ENCODE measurements at places on chromosomes 6 and 20. TPM values are rescaled to one million over a fixed set of nuclear protein-coding genes. Genes with fewer than 3 reads are reported as not detected.
A peak's percentile ranks its signal among the peaks of the same experiment; 100 is the strongest.

- peak; percentile 8 for DNase-seq
- H3K27ac ChIP-seq, result no peak overlapping the region
- H3K4me3 ChIP-seq, result no peak overlapping the region
- H3K27me3 ChIP-seq, result peaks cover 4% of the 10 kb centered on the region
Measured at GRCh38 chr6:43856005-43856765, 86.2 kb downstream of the VEGFA start.

DNA sequence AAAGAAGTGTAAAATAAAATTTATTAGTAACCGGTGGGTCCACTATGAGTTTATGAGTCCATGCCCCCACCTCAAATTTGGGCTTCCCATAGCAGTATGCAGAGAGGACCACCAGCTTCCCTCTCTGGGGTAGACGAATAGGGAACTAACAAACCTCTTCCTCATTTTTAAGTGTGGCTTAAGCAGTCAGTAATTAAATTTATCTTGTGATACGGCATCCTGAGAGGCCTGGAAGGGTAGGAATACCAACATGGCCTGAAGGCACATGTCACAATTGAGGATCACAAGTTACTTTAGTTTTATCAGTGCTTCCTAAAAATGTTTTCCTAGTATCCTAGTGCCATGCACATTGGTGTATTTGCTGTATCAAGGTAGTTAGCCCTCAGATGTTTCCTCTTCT lies 239.9 kb downstream of the HIVEP2 start:
- no peak overlapping the region for H3K27ac ChIP-seq
- no peak for DNase-seq
- H3K27me3 ChIP-seq, result no peaks in the 10 kb centered on the region

DNA sequence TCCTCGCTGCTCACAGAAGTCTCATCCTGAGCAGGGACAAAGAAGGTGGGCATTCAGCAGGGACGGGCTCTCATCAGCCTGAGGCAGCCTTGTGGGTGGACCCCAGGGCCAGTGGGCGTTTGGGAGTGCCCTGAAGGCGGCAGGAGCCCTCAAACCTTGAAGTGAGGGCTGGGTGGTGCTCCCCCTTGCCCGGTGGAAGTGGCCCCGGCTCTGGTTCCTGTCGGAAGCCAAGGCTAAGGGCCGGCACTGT lies 110.5 kb downstream of the NOL4L start:
- peaks cover 94% of the 10 kb centered on the region for H3K4me1 ChIP-seq
- H3K27me3 ChIP-seq, result no peaks in the 10 kb centered on the region
- peak overlapping the region; percentile 94 for H3K27ac ChIP-seq
- peak overlapping the region; percentile 30 for H3K4me3 ChIP-seq
- H3K36me3 ChIP-seq, result peaks cover 12% of the 10 kb centered on the region

- DNase-seq, result no peak
- no peak overlapping the region for H3K4me3 ChIP-seq
Measured at GRCh38 chr20:21564127-21564773, 50.4 kb upstream of the NKX2-2 start.

- no peak for DNase-seq
- H3K36me3 ChIP-seq, result no peaks in the 10 kb centered on the region
- peaks cover 3% of the 10 kb centered on the region for H3K27me3 ChIP-seq
- H3K4me3 ChIP-seq, result no peak overlapping the region
- H3K27ac ChIP-seq, result no peak overlapping the region
Measured at GRCh38 chr20:43894491-43894890, 20.2 kb upstream of the TOX2 start.

- H3K27ac ChIP-seq, result no peak overlapping the region
- no peak overlapping the region for H3K4me3 ChIP-seq
- H3K4me1 ChIP-seq, result peaks cover 14% of the 10 kb centered on the region
- H3K36me3 ChIP-seq, result peaks cover 7% of the 10 kb centered on the region
- no peak for DNase-seq
- no peaks in the 10 kb centered on the region for H3K27me3 ChIP-seq
Measured at GRCh38 chr6:129617986-129618385, 92.0 kb downstream of the ARHGAP18 start.

DNA sequence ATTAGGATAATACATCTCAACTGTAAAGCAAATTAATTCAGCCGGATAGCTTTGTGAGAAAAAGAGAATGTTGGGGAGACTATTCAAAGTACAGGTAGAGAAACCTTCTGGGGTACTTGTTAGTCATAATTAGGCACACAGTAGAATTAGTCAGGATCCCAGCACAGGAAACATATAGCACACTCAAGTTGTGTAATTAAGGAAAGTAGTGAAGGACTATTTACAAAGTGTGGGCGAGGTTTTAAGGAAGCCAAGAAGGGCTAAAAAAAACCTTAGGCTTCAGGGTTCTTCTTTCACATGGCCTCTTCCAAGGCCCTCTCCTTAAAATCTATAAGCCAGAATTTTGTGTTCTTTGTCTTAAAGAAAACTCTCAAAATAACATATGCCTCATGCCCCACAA lies 126.7 kb downstream of the RTN4IP1 start:
- peaks cover 13% of the 10 kb centered on the region for H3K27me3 ChIP-seq
- no peaks in the 10 kb centered on the region for H3K4me1 ChIP-seq
- no peak overlapping the region for H3K4me3 ChIP-seq
- H3K36me3 ChIP-seq, result no peaks in the 10 kb centered on the region

- H3K4me1 ChIP-seq, result no peaks in the 10 kb centered on the region
- DNase-seq, result no peak
- no peaks in the 10 kb centered on the region for H3K36me3 ChIP-seq
- no peaks in the 10 kb centered on the region for H3K27me3 ChIP-seq
- H3K4me3 ChIP-seq, result no peak overlapping the region
- H3K27ac ChIP-seq, result no peak overlapping the region
Measured at GRCh38 chr6:152391179-152391880, 245.8 kb downstream of the SYNE1 start.

DNA sequence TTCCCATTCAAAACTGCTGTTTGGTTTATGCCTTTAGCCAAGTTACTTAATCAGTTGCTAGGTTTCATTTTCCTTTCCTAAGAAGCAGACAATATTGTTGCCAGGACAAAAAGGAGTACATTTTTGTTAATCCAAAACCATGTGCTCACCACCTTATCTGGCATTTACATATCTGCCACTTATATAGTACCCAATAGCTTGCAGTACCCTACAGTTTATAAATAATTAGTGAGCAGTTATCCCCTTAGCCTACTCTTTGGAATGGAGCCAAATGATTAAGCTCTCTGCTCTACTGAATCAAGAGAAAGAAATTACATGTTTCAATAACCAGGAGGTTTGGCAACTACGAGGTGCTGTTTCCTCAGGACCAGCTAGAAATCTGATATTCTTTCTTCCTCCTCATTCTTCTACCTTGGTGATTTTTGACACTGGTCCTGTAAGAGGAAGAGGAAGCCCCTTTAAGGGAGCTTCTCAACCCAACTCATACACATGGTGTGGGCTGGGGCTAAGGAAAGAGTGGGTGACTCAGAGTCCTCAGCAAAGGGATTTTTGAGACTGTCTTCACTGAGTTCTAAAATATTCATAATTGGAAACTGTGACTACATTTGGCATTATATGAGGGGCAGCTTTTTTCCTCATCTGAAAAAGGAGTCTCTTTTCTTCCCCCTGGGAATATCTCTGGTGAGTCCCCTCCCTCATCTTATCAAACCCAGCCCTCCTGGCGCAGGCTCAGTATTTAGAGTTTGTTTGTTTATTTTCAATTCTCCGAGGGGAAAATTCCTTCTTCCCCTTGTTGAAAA lies 1.5 kb downstream of the ZNFX1 start:
- peak overlapping the region; percentile 97 for H3K4me3 ChIP-seq
- peak overlapping the region; percentile 67 for H3K27ac ChIP-seq
- DNase-seq, result peak; percentile 80
- H3K4me1 ChIP-seq, result peaks cover 27% of the 10 kb centered on the region

DNA sequence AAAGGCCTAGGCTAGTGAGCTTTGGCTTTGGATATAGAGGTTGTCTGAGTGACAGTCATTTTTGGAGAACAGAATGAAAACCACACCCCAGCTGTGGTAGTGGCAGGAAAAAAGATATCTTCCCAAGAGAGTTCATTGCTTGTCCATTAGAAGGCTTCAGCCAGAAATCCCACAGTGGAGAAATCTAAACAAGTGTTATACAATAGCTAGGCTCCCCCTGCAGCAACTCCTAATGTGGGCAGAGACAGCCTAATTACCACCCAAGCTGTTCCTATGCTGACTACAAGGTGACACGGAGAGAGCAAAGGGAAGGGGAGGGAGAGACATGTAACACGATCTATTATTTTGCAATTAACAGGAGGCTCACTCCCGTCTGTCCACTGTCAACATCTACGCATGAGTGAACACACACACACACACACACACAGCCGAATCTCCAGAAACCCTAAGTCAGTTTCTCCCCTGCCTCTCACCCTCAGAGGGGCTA lies 147.5 kb upstream of the TCF21 start:
- no peak for DNase-seq
- no peaks in the 10 kb centered on the region for H3K36me3 ChIP-seq
- H3K27ac ChIP-seq, result no peak overlapping the region
- no peaks in the 10 kb centered on the region for H3K4me1 ChIP-seq
- H3K4me3 ChIP-seq, result no peak overlapping the region

DNA sequence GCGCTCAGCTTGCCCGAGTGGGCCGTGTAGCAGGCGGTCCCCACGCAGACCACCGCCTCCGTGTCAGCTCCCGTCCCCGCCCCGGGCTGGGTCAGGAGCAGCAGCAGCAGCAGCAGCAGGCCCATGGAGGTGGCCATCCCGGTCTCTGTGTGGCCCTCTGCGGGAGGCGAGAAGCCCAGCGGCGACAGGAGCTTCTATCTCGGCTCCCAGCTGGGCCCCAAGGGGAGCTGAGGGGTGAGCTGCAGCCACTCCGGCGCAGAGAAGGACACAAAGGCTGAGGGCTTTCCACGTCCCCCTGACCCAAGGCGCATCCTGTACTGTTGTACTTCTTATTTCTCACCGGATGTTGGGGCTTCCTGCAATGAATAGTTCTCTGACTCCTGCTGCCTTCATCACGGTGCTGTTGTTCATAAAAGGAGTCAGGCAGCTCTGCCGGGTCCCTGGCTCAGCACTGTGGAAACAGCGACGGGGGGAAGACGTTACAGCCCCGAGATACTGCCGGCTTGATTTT lies at the start of gene CD93:
Gene CD93, minus strand, starts transcription at position 269 of the 511 bp plus-strand sequence. Its CDS starts 132 bp downstream, at position 137.
- DNase-seq, result peak; percentile 95
- H3K36me3 ChIP-seq, result peaks cover 4% of the 10 kb centered on the region
- H3K27ac ChIP-seq, result peak within 1 kb of the TSS; percentile 98
- peak within 1 kb of the TSS; percentile 82 for H3K4me3 ChIP-seq

- no peak for DNase-seq
- no peak overlapping the region for H3K4me3 ChIP-seq
- H3K27ac ChIP-seq, result no peak overlapping the region
- H3K4me1 ChIP-seq, result no peaks in the 10 kb centered on the region
- H3K27me3 ChIP-seq, result peaks cover 24% of the 10 kb centered on the region
- no peaks in the 10 kb centered on the region for H3K36me3 ChIP-seq
Measured at GRCh38 chr6:17002123-17002522, 99.7 kb upstream of the STMND1 start.

GRCh38 chr6:70956451-70957283 lies at the start of gene B3GAT2:
B3GAT2 (minus strand) TSS chr6:70957060; CDS start chr6:70956429, 631 bp downstream.
- H3K27ac ChIP-seq, result no peak within 1 kb of the TSS
- no peaks in the 10 kb centered on the region for H3K36me3 ChIP-seq
- H3K27me3 ChIP-seq, result peaks cover 72% of the 10 kb centered on the region
- DNase-seq, result peak; percentile 23
- H3K4me1 ChIP-seq, result peaks cover 14% of the 10 kb centered on the region

DNA sequence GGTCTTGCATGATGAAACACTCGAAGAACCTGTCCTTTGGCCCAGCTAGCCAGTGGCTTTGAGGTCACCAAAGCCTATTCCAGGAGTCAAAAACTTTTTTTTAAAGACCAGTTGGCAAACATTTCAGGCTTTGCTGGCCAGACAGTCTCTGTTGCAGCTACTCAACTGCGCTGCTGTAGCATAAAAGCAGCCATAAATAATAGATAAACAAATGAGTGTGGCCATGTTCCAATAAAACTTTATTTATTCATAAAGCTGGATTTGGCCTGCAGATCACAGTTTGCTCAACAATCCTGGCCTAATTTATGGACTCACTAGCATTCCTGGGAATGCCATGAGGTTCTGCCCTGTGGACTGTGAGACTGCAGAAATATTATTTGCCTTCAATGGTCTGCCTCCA lies 68.8 kb upstream of the LTV1 start:
- H3K27ac ChIP-seq, result no peak overlapping the region
- peaks cover 6% of the 10 kb centered on the region for H3K4me1 ChIP-seq
- peaks cover 9% of the 10 kb centered on the region for H3K36me3 ChIP-seq
- H3K4me3 ChIP-seq, result no peak overlapping the region

- DNase-seq, result no peak
- no peak overlapping the region for H3K27ac ChIP-seq
- H3K4me3 ChIP-seq, result no peak overlapping the region
- no peaks in the 10 kb centered on the region for H3K36me3 ChIP-seq
Measured at GRCh38 chr6:24257282-24257681, 100.6 kb downstream of the DCDC2 start.

- H3K4me1 ChIP-seq, result no peaks in the 10 kb centered on the region
- H3K27ac ChIP-seq, result no peak overlapping the region
- H3K4me3 ChIP-seq, result no peak overlapping the region
- no peaks in the 10 kb centered on the region for H3K36me3 ChIP-seq
- H3K27me3 ChIP-seq, result no peaks in the 10 kb centered on the region
- no peak for DNase-seq
Measured at GRCh38 chr6:20946890-20947289, 412.6 kb downstream of the CDKAL1 start.

DNA sequence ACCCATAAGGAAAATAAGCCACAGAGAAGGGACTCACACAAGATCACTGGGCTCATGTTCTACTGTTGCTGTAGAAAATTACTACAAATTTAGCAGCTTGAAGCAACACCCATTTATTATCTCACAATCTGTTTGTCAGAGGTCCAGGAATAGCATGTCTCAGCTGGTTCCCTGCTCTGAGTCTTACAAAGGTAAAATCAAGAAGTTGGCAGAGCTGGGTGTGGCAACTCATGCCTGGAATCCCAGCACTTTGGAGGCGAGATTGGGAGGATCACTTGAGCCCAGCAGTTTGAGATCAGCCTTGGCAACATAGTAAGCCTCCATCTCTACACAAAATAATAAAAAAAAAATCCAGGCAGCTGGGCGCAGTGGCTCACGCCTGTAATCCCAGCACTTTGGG lies 28.5 kb upstream of the ZNF831 start:
- no peak overlapping the region for H3K27ac ChIP-seq
- no peak overlapping the region for H3K4me3 ChIP-seq
- H3K36me3 ChIP-seq, result no peaks in the 10 kb centered on the region
- H3K27me3 ChIP-seq, result no peaks in the 10 kb centered on the region

GRCh38 chr6:102355578-102355977 lies 962.1 kb downstream of the GRIK2 start:
- no peak overlapping the region for H3K27ac ChIP-seq
- H3K27me3 ChIP-seq, result no peaks in the 10 kb centered on the region
- no peak overlapping the region for H3K4me3 ChIP-seq
- no peak for DNase-seq

Gene SCRT2
- not detected for total RNA-seq

Gene WFDC2
- total RNA-seq, result not detected

Gene SYNJ2
- 71.8 TPM for total RNA-seq

Gene HINT3
- 9.7 TPM for total RNA-seq

Gene BMP7
- total RNA-seq, result not detected

Gene CSNK2A1
- total RNA-seq, result 134 TPM

Gene PPP1R11
- total RNA-seq, result 32.4 TPM

Gene USP49
- total RNA-seq, result 4.5 TPM

Gene KIAA0408
- not detected for total RNA-seq

Gene VIP
- 1.2 TPM for total RNA-seq

Gene ZC3H12D
- total RNA-seq, result not detected

Measured in endothelial cell of umbilical vein (primary cell).